ENCODE measurements at places on chromosomes 13 and 19.

DNA sequence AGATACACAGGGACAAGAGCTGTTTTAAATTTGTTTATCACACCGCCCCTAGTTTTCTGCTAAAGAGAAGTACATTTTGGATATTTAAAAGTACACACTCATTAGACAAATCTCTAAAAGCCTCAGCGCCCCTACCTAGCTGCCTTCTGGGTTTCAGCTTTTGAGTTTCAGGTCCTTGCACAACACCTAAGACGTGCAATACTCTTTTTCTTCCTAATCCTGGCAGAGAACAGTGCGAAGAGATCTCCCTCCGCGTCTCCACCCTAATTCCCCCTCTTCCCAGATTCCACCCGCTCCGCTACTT is 421 bp upstream of the KLF5 start:
- DNase-seq: no peak

DNA sequence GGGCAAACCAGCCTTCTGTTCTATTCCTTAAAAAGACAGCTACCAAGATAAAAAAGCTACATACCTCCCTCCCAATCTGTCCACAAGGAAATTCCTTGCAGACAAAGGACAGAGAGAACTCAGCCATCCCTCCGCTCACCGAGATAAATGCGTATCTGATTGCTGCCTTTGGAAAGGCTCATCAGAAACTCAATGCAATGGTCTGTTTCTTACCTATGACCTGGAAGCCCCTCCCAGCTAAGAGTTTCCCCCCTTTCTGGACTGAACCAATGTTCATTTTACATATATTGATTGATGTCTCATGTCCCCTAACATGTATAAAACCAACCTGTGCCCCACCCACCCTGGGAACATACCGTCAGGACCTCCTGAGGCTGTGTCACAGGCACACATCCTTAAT is 11.6 kb downstream of the BTBD2 start:
- no peak for DNase-seq

- peak; percentile 81 for DNase-seq
Measured at GRCh38 chr13:74133657-74134201, 475 bp downstream of the KLF12 start.

DNA sequence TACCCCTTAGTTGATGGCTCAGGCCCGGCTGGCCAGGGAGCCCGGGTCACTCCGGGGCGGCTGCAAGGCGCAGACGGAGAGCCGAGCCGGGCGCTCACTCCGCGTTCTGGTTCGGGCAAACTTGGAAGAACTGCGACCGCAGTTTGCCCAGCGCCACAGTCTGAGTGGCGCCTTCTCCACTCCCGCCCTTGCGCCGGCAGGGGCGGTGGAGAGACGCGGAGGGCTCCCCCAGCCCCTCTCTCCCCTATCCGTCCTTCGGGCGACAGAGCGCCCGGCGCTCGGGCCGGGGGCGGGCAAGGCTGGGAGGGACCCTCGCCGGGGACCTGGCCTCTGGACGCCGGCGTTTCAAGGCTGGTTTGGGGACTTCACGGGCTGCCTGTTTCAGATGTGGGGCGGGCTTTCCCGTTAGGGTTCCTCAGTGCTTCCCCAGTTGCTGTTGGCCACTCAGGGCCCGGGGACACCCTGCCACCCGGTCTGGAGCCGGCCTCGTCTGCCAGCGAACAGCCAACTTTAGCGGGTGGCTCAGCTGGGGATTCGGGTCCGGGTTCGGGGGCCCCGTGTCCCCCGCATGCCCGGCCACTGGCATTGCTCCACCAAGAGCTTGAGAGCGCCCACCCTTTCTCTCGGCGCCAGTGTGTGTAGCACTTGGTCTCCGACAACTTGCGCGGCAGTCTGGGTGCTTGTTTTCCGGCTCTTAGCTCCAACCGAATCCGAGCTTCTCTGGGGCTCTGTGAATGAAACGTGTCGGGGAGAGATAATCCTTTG is 1.5 kb downstream of the GPC6 start:
- peak; percentile 81 for DNase-seq

GRCh38 chr19:11387162-11388034 is 3.3 kb upstream of the EPOR start:
- no peak for DNase-seq

All from left renal cortex interstitium (tissue), 4 donors.